ENCODE measurements at places on chromosomes 5 and 9.
A peak's percentile ranks its signal among the peaks of the same experiment; 100 is the strongest.

DNA sequence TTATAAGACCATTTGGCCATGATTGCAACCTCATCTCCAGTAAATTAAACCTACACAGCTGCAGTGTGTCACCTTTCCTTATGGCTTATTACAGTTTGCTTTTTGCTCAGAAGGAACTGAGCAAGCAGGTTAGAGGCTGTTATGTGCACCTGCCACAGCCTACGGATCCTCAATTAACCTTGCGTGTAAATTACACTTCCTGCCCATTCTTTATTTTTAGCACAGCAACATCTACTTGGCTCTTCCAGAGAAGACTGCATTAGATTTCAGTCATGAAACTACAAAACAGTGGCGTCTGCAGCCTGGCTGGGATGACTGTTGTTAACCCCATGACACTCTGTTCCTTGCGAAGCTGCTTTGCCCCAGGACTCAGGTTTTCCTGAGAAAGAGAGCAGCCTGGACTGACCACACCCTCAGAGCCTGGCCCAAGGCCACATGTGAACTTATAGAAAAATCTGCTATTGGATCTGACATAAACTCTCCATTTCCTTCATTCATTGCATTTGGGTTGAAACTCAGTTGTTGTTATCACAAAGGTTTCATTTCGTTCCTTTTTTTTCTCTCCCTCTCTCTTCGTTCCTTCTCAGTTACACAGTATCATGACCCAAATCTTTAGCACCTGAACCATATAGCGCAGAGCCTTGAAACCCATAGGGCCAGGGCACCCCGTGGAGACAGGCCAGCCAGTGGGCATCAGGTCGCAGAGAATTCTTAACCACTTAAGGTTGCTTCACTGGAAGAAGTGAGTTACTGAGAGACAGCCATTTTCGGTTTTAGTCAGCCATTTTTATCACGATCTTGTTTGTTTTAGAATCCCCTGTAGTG lies 138.6 kb downstream of the PALM2AKAP2 start:
- peak; percentile 20 for DNase-seq

DNA sequence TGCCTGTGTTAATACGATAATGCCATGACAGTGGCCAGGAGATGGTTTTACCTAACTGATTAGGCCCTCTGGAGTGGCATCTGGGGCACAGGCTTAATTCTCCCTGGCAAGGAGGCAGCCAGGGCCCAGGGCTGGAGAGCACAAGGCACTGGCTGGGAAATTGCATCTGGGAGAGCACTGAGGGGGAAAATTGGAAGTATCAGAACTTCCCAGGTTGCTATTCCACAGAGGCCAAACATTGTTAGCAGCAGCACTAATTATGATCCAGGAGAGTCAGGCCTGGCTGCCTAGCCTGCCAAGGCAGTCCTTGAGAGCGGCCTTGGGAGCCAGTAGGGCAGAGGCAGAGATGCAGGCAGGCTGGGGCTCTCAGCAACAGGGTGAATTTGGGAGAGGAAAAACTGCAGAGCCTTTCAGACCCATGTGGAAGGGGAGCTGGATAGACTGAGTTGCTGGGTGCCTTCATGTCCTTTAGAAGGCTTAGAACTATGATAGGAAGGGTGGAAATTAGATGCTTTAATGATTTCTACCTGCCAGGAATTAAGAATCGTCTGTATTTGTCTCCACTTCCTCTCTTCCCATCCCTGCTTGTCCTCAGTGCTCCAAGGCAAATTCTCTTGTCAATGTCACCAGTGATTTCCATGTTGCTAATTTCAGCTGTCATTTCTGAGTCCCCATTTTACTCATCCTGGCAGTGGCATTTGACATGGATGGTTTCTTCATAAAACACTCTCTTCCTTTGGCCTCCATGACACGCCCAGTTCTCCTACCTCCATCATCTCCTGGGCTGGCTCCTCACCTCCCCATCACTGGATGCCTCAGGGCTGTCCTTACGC lies 56.1 kb upstream of the HSPA9 start:
- no peak for DNase-seq

- DNase-seq, result no peak
Observed at GRCh38 chr5:131767891-131768290, 28.9 kb downstream of the FNIP1 start.

DNA sequence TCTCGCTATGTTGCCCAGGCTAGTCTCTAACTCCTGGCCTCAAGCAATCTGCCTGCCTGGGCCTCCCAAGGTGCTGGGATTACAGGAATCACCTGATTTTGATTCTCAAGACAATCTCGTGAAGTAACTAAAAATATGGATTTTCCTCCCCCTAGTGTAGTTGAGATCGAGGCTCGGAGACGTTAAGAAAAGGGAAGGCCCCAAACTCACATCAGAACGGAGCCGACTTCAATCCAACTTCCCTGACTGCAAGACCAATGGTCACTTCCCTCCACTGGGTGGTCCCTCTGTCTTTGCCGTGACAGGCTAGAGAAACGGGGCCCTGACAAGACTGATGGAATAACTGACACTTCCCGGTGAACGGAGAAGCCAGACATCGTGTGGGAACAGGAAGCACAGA lies 28.3 kb downstream of the BARHL1 start:
- no peak for DNase-seq

DNA sequence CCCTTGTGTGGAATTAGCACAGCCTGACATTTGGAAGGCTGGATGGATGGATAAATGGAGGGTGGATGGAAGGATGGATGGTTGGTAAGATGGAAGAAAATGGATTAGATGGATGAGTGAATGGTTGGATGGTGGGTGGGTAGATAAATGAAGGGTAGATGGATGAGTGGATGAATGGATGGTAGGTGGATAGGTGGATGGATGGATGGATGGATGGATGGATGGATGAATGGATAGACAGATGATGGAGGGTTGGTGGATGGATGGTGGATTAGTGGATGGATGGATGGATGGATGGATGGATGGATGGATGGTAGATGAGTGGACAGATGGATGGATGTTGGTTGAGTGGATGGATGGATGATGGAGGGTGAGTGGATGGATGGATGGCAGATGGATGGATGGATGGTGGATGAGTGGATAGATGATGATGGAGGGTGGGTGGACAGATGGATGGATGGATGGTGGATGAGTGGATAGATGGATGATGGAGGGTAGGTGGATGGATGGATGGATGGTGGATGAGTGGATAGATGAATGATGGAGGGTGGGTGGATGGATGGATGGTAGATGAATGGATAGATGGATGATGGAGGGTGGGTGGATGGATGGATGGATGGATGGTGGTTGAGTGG lies 175.6 kb upstream of the PPP1R26 start:
- no peak for DNase-seq

- no peak for DNase-seq
Observed at GRCh38 chr5:36621985-36622384, 15.6 kb downstream of the SLC1A3 start.

- no peak for DNase-seq
Observed at GRCh38 chr5:65932676-65933075, 6.3 kb downstream of the ERBIN start.

- DNase-seq, result no peak
Observed at GRCh38 chr5:140398379-140398811, 3.2 kb upstream of the ANKHD1 start.

DNA sequence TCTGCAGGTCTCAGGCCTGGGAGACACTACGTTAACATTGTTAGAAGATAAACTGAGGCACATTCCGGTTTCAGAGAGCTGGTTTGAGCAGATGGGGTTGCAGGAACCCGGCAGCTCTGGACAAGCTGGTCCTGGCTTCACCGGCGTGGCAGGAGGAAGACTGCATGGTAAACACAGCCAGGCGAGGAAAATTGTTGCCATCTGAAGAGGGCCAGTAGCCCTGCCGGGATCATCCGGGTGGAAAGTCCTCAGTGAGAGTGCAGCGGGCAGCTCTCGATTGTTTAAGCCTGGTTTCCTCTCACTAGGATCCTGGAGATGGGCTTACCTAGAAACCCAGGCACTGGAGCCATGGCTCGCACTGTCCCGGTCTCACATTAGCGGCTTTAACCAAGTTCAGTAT lies 226.9 kb downstream of the IRX2 start:
- no peak for DNase-seq

DNA sequence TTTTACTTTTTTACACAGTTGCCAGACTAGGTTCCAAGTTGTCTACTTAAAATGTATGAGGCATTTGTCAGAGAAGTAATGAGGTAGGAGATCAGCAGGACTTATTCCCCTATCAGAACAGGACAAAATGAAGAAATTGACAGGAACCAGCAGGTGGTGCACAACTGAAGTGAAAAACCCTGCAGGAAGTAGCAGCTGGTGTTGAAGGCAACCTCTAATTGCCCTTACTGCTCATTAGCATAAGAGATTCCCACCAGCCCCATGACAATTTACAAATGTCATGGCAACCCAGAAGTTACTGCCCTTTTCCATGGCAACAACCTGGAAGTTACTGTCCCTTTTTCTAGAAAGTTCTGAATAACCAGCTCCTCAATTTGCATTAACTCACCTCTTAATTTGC lies 5.4 kb downstream of the PCDHB15 start:
- DNase-seq, result no peak

DNA sequence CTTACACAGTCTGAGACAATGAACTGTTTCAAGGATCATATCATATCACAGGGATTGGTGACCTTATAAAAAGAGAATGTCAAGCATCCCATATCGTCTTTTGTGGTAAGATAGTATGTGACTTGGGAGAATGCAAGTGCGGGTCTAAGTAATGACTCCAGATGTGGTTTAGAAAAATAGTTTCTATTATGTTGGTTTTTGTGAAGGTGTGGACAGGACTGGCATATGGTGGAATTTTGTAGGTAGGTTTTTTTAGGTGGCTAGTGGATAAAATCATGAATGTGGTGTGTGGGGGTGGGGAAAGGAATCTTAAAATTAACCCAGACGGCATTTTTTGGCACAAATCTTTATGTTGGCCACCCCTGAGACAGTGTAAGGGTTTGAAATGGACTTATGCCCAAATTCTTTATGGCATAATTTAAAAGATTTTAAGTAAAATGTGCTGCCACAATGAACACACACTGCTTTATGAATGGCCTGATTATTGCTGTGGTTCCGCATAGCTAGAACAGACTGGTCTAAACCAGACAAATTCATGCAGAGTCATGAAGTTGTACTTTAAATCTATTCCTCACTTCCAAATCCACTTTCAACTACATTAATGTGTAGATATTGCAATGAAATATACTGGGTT lies 204.8 kb upstream of the HAPLN1 start:
- DNase-seq, result no peak

DNA sequence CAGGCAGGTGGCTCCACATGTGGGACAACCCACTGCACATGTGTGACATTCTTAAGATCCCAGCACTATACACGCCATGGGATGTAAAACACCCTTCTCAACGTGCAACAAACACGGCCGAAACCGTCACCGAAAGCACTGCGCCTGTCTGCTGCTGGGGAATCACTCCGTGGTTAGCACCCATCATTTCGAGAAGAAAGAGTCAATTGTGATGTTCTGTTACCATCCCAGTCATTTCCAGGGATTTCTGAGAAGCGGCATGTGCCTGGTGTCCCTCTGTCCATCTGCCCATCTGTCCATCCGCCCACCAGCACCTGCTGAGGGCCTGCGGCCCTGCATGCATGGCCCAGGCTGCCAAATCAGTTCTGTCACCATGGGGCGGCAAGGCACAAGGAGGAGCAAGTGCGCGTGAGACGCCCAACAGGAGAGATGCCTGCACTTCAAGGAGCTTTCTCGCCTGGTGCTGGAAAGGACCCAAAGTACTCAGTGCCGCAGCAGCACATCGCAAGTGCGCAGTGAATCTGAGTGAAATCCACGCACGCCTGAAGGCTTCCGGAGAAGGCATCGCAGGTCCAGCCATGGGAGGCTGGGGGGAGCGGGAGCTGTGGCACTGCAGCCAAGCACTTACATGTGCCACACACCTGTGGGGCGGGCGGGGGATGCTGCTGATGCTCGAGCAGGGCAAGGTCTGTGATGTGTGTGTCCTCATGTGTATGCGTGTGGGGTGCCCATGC lies 38.0 kb downstream of the VAV2 start:
- no peak for DNase-seq

DNA sequence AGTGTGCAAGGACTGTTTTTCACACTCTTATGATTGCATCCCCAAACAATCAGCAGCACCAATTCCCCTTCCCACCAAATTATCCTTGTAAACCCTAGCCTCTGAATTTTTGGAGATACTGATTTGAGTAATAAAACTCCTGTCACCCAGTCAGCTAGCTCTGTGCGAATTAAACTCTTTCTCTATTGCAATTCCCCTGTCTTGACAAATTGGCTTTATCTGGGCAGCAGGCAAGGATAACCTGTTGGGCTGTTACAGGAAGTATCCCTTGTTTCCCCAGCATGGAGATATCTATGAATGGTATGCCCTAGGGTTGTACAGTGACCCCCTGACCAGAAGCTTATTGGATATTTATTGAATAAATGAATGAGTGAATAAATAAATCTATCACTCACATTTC lies 80.8 kb downstream of the PTCD2 start:
- DNase-seq, result no peak

- no peak for DNase-seq
Observed at GRCh38 chr5:160075073-160075472, 44.2 kb downstream of the PWWP2A start.

GRCh38 chr9:214648-215493 lies at the start of gene DOCK8:
DOCK8 (plus strand) TSS chr9:214865; CDS start chr9:214977, 112 bp downstream.
- peak; percentile 5 for DNase-seq

GRCh38 chr9:5516453-5517220 lies 6.3 kb downstream of the PDCD1LG2 start:
- no peak for DNase-seq

GRCh38 chr5:164799391-164799790 lies 1294.0 kb downstream of the MAT2B start:
- DNase-seq, result no peak

- DNase-seq, result no peak
Observed at GRCh38 chr9:114299286-114300152, 23.4 kb upstream of the ORM1 start.

GRCh38 chr5:125023673-125024072 lies 277.2 kb upstream of the ZNF608 start:
- no peak for DNase-seq

- DNase-seq, result no peak
Observed at GRCh38 chr5:14750712-14751111, 86.2 kb downstream of the OTULIN start.

DNA sequence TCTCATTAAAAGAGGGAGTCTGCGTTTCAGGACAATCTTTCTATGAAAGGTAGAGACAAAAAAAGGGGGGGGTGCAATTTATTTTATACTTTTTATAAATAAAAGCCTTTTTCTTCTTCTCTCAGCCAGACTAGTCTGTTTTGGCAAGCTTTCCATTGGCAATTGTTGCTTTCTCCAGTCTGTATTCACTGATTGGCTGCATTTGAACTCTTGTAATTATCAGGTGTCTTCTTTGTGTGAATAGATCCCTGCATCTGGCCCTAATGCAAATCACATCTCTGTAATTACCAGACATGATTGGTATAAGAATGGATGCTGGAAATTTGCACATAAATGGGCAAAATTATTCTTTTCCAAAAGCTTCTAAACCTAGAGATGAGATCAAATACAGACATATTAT lies 7.6 kb upstream of the EQTN start:
- DNase-seq, result no peak

GRCh38 chr5:139390639-139391569 lies 1.2 kb upstream of the MZB1 start:
- no peak for DNase-seq

DNA sequence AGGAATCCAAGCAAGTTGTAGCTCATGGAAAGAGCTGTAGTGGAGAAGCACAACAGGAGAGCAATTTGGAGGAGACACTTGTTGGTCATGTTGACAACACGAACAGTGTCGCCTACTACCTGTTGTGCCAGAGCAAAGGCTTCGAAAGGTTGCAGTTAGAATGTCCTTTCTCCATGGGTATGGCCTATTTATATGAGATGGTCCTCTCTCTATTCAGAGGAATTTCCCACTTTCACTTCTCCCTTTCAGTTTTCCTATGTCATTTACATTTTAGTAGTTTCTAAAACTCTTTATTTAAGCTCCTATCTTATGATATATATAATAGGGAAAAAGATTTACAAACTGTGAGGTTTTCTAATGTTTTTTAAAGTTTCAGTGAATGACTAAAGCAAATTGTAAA lies at the start of gene IFNB1:
Gene IFNB1, minus strand, starts transcription at position 162 of the 400 bp plus-strand sequence. Its CDS starts 73 bp downstream, at position 89.
- DNase-seq, result no peak
